Body of pancreas (tissue), 4 donors: ENCODE measurements at places on chromosomes 6 and 20. TPM values are rescaled to one million over a fixed set of nuclear protein-coding genes. Genes with fewer than 3 reads are reported as not detected.

The LRRC73 gene
- total RNA-seq = not detected

The GSTA1 gene
- total RNA-seq = 33.2 TPM

DNA sequence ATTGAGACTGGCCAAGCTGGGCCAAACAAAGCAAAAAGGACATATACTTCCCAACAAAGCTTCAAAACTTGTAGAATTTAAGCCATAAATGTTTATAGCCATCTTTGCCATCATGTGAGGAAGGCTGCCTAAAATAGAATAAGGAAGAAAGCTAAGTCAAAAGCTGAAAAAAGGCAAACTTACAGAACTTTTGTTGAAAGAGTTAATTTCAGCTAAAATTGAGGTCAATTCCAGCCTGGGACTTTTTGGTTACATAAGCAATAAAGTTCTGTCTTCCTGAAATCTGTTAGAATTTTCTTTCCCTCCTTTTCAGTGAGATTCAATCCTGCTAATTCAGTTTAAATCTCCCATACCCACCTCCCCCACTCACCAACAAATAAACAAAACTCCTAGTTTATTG lies 227.9 kb upstream of the MARCKS start:
- DNase-seq = no peak
- no peak overlapping the region for H3K27ac ChIP-seq
- no peaks in the 10 kb centered on the region for H3K27me3 ChIP-seq
- H3K36me3 ChIP-seq = no peaks in the 10 kb centered on the region

DNA sequence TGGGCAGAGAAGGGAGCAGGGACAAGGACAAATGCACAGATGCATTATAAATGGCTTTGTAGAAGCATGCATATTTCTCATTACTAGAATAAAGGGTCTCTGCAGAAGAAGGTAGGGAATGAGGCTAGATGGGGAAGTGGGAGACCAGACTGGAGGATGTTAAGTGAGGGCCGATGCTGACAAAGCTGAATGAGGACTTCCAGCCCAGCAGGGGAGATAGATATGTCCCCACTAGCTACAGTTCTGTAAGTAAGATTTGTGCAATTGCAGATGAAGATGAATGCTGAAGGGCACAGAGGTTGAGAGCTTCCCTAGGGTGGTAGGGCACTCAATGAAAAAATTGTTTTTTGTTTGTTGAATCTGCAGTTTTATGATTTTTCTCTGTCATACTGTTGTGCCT lies 16.9 kb downstream of the ADGRG6 start:
- no peak for DNase-seq
- H3K27ac ChIP-seq = no peak overlapping the region
- H3K27me3 ChIP-seq = no peaks in the 10 kb centered on the region

DNA sequence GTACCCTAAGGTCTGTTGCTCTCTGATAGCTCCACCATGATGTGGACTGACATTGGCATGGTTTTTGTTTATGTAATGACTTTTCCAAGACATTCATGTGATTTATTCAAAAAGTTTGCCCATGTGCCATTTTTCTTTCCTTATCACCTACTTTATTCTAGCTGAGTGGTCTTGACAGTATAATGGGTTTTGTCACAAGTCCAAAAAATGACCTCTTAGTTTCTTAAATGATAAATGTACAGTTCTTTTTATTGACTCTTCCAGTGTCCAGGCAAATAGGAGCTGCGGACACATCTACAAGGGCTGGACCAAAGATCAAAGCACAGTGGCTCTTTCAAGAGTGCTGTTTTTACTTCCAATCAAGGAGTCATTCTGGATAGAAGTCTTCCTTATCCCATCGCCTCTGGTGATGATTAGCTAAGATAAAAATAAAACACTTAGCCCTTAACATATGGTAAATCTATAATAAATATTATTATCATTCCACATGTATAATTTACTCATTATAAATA lies 141.4 kb downstream of the MMUT start:
- no peak overlapping the region for H3K27ac ChIP-seq
- no peaks in the 10 kb centered on the region for H3K27me3 ChIP-seq
- no peak overlapping the region for H3K4me3 ChIP-seq
- peaks cover 6% of the 10 kb centered on the region for H3K4me1 ChIP-seq
- DNase-seq = no peak

DNA sequence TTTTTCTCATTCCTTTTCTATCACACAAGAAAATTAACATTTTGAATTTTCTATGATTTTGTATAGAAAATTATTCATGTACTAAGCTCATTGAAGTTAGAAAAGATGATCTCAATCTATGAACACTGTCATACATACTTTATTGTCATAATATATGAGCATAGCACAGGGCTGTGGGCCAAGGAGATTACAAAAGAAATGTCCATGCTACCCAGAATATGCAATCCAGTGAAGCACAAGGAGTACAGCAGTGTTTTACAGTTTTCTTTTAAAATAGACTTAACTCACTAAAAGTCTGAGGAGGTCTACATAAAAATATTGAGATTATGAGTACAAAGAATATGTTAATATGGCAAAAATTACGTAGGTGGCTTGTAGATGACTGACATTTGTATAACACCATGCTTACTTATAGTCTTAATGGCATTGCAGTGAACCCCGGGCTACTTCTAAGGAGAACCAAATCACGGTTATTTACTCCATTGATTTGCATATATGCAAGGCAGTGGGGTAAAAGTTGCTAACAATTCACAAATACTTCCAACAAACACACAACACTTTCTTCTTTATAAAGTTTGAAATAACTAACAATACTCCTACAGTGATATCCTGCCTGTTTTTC lies 257.1 kb downstream of the BCKDHB start:
- H3K27me3 ChIP-seq = no peaks in the 10 kb centered on the region
- DNase-seq = no peak
- H3K4me1 ChIP-seq = no peaks in the 10 kb centered on the region

GRCh38 chr6:15023448-15023847 lies 222.4 kb upstream of the JARID2 start:
- H3K27ac ChIP-seq = no peak overlapping the region
- no peaks in the 10 kb centered on the region for H3K4me1 ChIP-seq
- no peaks in the 10 kb centered on the region for H3K36me3 ChIP-seq
- DNase-seq = no peak

GRCh38 chr6:155077784-155078183 lies 82.7 kb downstream of the TIAM2 start:
- H3K36me3 ChIP-seq = no peaks in the 10 kb centered on the region
- peaks cover 11% of the 10 kb centered on the region for H3K4me1 ChIP-seq
- H3K4me3 ChIP-seq = no peak overlapping the region
- H3K27ac ChIP-seq = peak overlapping the region; percentile 57
- H3K27me3 ChIP-seq = no peaks in the 10 kb centered on the region

DNA sequence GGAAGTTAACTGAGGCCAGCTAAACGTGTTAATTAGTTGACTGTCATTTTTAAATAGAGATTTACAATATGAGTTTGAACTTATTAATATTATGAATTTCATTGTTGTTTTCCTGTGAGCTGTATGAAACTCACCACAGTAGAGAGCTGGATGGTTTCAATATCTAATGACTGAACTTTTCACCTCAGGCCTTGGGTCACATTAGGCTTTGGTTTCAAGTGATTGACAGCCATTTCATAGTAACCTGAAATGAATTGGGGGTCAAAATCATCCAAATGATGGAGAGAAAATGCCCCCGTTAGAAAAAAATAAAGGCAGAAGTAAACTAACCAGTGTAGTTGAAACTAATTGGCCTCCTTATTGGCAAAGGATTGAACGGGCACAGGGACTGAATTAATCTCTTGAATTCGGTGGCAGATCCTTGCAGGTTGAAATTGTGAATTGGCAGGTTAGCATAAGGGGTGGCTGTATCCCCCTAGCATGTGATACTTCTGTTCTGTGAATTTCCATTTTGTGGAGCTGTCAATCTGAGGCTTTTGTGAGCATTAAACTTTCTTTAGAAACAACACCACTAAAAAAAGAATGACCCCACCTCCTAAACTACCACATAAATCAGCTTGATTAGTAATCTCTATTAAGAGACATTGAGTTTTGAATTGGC lies 155.1 kb upstream of the MMS22L start:
- no peaks in the 10 kb centered on the region for H3K36me3 ChIP-seq
- no peak overlapping the region for H3K4me3 ChIP-seq
- H3K27ac ChIP-seq = no peak overlapping the region
- DNase-seq = no peak
- H3K27me3 ChIP-seq = no peaks in the 10 kb centered on the region
- no peaks in the 10 kb centered on the region for H3K4me1 ChIP-seq
